ENCODE measurements at places on chromosomes 2 and 18.

GRCh38 chr2:231299267-231299666 is 96.2 kb upstream of the B3GNT7 start:
- DNase-seq: peak; percentile 26

GRCh38 chr2:141595316-141595920 is 535.4 kb downstream of the LRP1B start:
- no peak for DNase-seq

DNA sequence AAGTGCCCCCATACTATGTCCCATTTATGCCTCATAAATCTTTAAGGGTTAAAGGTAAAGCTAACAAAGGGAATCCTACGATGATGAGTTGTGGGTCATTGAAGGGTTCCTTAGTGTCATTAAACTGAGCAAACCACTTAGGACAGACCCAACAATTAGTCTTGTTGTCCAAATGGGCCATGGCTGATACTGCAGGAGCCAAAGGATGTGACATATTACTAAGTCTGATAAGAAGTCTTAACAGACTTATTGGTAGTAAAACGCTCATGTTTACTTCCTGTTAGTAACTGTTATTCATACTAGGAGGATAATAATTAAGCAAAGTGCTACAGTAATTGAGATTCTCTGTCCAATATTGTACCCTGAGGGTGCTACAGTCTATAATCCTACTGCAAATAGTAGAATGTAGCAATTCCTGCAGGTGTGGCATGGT is 96.8 kb downstream of the PTPN4 start:
- DNase-seq: no peak

- DNase-seq: no peak
Observed at GRCh38 chr2:78077633-78078032, 555.5 kb upstream of the LRRTM4 start.

DNA sequence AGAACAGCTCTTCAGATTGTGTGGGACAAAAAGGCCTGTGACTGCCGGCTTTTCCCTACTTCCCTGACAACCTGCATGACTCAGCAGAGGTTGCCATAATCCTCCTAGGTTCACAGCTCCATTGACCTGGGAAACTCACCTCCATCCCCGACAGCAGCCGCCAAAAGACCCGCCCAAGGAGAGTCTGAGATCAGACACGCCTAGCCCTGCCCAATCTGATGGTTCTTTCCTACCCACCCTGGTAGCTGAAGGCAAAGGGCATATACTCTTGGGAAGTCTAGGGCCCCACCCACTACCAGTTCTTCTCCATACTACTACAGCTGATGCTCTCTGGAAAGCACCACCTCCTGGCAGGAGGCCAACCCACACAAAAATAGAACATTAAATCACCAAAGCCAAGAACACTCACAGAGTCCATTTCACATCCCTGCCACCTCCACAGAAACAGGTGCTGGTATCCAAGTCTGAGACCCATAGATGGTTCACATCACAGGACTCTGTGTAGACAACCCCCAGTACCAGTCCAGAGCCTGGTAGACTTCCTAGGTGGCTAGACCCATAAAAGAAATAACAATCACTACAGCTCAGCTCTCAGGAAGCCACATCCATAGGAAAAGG is 140.6 kb downstream of the NETO1 start:
- DNase-seq: no peak

GRCh38 chr2:109330056-109330455 is 201.1 kb downstream of the SH3RF3 start:
- DNase-seq: no peak

DNA sequence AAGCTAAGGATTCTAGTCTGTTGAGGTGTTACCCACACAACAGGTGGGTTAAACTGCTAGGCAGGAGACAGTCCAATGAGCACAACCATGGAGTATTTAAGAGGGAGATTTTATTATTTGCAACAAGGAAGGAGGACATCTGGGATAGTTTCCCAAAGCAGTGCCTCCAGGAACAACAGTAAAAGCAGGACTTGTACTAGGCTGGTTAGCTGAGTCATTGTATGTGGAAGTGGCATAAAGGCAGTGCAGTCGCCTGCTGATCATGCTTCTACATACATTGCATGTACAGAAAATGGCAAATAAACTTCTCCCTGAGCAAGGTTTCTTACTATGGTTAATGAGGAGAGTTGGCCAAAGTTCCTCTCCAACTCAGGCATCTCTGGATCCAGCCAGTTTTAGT is 46.1 kb upstream of the CYTIP start:
- no peak for DNase-seq

- DNase-seq: no peak
Observed at GRCh38 chr18:11850821-11851145, 430 bp upstream of the CHMP1B start.

- DNase-seq: no peak
Observed at GRCh38 chr2:65358678-65359400, 73.6 kb downstream of the SPRED2 start.

DNA sequence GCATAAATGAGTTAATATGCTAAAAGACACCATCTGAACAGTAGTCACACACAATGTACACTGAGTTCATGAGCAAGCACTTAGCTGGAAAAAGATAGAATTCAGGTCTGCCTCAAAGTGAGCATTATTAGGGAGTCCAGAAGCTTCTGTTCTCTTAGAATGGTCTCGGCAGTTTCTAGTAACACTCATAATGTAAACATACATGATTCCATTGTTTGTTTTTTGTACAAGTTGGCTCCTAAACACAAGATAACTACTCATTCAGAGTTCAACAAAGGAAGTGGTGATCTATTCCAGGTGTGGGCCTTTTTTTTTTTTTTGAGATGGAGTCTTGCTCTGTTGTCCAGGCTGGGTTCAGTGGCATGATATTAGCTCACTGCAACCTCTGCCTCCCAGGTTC is 66.2 kb downstream of the ESCO1 start:
- no peak for DNase-seq

GRCh38 chr2:145383961-145384360 is 864.0 kb upstream of the ZEB2 start:
- DNase-seq: no peak

DNA sequence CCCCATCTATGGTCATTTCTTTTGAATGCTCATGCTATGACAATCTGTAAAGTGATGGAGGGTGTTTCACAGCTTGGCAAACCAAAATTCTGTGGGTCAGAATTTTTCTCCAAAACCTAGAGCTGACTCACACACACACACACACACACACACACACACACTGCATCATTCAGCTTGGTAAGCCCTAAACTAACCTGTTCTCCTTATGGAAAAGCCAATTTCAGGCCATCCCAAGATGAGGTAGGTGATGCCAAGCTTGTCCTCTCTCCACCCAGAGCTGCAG is 45.0 kb upstream of the NRP2 start:
- no peak for DNase-seq

DNA sequence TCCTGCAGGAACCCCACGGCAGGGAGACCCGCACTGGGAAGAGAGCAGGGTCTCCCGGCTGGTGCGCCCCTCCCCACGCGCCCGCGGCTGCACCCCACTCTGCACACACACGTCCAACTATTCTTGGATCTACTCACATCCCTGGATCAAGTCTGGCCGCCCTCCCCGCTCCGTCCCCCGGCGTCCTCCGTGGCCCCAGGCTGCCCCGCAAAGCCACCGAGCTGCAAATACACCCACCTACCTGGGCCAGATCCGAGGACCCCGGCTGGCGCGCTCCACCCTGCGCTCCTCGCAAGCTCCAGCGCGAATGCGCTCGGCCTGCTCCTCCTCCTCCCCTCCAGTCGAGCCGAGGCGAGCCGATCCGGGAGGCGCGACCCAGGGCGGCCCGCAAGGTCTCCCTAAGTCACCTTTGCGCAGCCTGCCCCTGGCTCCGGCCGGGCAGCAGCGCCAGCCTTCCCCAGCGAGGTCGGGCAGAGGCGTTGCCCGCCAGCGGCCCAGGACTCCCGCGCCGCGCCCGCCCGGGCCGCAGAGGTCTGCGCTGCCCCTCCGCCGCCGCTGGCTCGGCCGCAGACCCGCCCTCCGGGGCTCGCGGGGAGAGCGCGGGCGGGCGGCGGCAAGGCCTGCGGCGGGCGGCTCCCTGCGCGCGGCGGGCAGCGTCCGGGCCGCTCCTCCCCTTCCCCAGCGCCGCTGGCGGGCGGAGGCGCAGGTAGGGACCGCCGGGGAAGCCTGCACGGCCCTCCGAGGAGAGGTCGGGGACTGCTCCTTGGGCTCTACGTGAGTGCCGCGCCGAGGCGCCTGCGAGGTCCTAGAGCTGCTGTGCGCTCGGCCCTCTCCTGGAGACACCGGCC is 126.0 kb downstream of the OSBPL1A start:
- DNase-seq: no peak
